CD4-positive, alpha-beta T cell treated with Interleukin-4 for 1 hour (primary cell): ENCODE measurements at places on chromosomes 13 and 19.

- peak; percentile 59 for DNase-seq
Observed at GRCh38 chr13:20489185-20489820, 36.4 kb downstream of the CRYL1 start.

DNA sequence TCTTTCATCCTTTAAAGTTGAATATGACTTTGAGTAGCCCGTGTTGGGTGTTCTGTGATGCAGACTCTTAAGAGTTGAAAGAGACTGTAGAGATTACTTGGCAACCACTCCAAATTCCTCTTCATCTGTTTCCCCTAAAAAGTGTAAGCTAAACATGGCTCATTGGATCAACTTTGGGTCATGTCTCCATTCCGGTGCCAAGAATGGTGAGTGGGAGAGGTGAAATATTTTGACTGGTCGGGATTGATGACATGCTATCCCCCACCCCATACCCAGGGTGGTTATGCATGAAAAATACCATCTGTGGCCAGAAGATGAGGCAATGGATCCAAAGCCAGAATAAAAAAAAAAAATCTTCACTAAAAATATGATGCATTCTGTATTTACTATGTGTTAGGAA is 281.3 kb upstream of the SOX21 start:
- DNase-seq: no peak

DNA sequence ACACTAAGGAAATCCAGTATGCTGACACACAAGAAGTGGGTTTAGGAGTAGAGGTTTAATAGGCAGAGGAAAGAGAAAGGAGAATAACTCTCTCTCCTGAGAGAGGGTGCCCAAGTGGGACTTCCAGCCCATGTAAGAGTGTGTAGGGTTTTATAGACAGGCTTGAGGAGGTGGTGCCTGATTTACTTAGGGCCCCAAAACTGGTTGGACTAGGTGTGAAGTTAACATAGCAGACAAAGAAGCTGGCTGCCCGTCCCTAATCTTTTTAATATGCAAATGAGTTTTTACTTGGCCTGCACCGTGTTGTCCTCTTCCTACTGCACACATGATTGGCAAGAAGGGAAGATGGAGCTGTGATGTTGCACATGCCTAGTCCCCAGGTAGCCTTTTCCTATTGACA is 752.5 kb upstream of the SLITRK5 start:
- no peak for DNase-seq

DNA sequence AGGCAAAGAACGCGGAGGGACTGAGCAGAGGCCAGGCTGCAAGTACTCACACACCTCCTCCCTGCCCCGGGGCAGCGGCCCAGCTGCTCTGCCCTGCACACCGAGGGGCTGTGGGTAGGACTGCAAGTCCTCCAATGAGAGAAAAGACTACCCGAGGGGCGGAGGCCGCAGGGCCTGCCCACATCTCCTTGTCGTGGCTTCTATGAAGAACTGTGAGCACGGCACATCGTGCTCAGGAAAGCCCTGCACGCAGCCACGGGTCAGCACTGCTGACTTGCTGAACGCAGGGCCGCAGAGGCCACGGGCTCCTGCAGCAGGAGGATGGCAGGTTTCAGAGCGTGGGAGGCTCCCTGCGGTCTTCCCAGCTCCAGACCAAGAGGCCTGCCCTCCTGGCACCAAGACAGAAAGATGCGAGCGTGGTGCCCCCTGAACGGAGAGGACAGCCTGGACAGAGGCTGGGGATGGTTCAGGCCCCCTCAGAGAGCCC is 37.4 kb downstream of the CEBPG start:
- no peak for DNase-seq

GRCh38 chr19:9650345-9650744 is 24.6 kb downstream of the ZNF562 start:
- DNase-seq: no peak

- no peak for DNase-seq
Observed at GRCh38 chr19:52296400-52296772, 583 bp upstream of the ZNF480 start.

DNA sequence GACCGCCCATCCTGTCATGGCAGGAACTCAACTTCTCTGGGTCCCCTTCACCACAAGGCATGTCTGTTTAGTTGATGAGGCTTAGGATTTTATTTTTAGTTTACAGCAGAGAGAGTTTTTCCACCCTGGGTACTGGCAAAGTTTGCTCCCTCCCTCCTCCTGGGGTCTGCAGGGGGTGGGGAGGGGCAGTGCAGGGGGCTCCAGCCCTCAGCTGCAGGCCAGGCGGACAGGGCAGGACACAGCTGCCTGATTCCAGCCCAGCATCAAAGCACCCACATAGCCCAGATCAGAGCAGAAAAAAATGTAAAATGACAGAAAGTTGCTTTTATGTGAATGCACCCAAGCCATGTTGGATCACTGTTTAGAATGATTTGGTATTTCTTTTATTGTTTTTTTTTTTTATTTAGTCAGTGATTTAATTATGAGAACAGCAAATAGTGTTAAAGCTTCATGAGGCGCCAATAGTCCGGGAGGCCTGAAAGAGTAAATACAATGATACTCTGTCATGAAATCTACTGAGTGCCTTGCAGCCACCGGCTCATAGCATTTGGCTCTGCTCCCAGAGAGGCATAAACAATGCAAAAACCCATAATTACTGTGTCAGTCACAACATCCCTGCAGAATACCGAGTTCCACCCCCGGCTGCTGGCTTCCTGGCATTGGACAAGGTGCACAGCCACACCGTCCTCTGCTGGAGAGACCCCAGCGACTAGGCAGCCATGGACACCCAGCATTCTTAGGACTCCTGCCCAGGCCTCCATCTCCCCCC is 923.5 kb downstream of the UQCRFS1 start:
- no peak for DNase-seq

DNA sequence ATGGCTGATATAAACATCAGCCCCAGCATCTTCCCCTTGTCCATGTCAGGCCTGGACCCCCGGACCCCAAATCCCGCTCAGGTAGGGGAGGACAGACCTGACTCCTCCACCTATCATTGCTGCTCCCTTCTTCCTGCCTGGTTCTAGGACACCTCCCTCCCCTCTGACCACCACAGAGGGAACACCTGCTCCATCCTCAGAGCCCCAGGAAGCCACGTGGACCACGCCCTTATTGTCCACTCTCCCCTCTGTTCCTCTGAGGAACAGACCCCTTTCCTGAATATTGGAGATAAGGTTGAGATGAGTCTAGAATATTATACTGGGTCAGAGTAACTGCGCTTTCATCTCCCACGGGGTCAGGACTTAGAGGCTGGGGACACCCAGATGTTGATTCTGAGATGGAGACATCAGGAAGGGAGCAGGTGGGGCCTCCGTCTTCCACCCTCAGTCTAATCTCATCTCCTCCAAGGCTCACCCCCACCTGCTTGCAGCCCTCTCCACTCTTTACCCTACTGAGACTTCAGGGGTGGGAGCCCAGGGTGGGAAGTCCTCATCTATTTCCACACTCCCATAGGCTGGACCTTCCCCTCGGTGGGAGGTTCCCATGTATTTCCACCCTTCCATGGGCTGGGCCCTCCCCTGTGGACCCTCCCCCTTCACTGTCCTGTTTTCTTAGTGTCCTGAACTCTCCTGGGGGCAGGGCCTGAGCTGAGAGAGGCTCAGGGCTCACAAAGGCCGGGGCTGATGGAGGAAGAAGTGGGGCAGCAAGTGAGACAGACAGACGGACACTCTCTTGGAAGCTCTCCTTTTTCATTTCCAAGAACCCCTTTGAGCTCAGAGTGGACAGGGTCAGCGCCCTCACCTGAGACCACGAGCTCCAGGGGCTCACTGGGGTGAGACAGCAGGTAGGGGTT is 2.7 kb downstream of the LILRA4 start:
- DNase-seq: no peak

GRCh38 chr19:52275988-52276387 is 6.6 kb downstream of the ZNF766 start:
- no peak for DNase-seq

- DNase-seq: no peak
Observed at GRCh38 chr13:99144306-99144705, 56.3 kb upstream of the UBAC2 start.

DNA sequence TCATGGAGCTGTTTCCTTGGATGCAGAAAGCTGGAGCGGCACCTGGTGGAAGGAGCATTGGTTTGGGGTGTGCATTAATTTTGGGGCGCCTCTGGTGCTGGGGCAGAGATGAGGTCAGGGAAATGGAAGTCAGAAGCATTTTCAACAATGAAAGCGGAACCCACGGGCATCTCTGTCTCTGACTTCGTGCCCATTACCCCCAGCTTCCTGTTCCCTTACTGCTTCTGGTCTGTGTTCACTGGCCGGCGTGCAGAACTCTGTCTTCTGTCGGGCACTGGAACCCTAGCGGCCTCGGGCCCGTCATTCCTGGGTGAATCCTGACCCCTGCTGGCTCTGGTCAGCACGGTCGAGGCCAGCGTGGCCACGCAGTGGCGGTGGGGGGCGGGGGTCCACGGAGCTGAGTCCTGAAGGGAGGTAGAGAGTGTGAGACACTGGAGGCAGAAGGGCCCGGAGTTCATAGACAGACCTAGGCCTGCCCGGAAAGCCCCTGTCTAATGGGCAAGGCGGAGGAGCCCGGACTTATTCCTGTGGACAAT is 7.9 kb upstream of the LINGO3 start:
- DNase-seq: peak; percentile 77

- DNase-seq: no peak
Observed at GRCh38 chr13:48950501-48950875, 25.2 kb upstream of the FNDC3A start.

DNA sequence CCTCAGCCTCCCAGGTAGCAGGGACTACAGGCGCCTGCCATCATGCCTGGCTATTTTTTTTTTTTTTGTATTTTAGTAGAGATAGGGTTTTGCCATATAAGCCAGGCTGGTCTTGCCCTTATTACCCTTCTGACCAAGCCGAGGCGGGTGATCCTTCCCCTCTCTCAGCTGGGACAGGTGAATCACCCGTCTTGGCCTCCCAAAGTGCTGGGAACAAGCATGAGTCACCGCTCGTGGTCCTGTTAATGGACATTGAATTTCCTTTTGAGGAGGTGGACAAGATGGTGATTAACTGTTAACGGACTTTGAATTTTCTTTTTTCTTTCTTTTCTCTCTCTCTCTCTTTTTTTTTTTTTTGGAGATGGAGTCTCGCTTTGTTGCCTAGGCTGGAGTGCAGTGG is 10.6 kb downstream of the CD70 start:
- no peak for DNase-seq

DNA sequence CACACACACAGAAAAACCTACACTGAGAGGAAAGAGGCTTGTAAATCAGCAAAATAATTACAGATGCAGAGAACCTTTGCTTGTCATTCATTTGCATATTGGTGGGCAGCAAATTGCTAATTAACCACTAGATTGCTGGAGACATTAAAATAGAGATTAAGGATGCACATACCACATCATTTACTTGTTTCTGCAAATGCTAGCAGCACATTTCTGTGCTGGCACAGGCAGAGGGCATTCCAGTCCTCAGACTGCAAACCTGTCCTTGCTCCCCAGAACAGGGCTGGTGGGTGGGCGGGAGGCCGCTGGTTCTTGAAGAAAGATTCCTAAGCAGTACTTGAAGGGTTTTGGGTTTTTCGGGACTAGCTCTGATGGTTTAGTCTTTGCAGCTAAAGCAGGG is 941 bp upstream of the SIAH3 start:
- no peak for DNase-seq

DNA sequence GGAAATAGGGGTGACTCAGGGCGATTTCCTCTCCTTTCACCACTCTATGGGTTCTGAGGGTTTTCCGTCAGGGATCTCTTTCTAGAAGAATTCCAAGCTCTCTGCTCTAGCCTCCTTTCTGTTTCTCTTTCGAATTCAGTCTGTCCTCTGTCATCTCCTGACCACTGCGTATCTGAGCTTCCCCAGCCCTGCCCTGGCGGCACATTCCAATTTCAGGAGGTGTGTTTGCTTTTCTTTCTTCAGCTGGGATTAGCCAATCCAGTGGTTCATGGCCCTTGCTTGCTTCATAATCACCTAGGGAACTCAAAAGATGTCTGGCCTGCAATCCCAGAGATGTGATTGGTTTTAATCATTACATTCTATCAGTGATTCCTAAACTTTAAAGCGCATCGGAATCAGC is 9.4 kb downstream of the IFNL2 start:
- DNase-seq: no peak

DNA sequence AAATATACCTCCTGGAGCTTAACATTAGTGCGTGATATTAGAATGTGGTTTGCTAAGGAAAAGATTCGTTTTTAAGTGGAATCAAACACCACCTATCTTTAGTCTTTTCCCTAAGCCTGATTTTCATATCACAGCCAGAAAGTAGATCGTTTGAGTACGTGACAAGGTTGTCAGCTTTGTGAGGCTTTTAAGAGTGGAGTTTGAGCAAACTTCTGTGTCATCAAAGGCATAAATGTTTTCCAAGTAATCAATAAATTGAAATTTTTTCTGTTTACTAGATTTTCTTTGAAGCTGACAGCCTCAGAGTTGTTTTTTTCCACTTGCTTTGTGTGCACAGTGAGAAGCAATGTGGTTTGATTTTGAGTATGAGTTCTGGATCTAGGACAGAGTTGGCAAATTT is 6.5 kb upstream of the ZNF331 start:
- DNase-seq: no peak

DNA sequence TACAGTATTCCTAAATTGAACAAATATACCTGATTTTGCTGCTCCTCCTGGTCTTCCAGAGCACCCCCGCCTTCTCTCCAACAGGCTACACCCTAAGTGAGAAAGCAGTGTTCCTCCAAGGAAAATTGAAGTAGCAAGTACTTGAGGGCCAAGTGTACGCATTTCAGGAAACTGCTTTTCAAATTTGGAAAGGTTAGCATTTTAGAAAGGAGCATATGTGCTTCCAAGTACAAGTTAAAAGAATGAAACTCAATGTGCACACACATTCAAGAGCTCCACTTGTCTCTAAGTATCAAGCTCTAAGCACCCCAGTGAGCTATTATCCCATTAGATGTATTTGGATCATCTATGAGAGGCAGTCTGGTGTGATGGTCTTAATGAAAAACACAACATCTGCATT is 25.8 kb downstream of the LHFPL6 start:
- DNase-seq: no peak

DNA sequence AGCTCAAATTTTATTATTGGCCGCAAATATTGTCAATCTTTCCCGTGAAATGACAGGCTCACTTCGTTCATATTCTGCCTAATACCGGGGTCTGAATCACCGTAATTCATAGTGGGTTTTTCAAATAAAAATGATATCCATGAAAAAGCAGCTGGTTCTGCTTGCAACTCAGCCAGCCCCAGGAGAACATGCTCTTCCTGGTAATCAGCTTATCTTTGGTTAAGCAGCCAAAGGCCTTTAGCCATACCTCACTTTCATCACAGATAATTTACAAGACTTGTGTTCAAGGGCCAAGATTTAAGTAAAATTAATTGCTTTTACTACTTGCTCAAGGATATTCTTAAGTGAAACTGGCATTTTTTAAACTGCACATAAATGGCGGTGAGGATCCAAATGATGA is 22.5 kb downstream of the RNASEH2B start:
- DNase-seq: no peak
